ENCODE measurements at places on chromosomes 5 and 9.

DNA sequence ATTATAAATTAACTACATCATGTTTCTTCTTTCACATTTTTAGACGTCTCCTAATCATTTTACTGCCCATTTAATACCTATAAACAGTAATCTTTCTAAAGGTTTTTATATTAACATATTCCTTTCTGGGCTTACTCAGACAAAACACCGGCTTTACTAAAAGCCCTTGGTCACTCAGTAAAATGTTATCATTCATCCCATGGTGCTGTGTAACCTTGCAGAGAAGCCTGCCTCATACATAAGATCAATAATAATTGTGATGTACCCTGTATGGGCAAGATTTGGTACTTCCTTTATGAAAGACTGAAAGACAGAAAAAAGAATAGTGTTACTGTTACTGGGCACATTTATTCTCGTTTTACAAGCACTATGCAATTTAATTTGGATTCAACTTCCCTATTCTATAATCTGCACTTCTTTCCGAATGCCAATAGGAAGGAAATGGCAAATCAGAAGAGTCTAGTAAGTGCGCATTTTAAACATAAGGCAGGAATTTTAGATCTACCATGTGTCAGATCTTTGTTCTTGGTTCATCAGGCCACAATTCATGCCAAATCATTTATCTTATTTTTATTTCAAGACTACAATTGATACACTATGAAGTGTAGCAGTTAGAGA lies 522.2 kb downstream of the CSNK1G3 start:
- DNase-seq = no peak

- DNase-seq = no peak
Observed at GRCh38 chr5:11027660-11028059, 266.6 kb upstream of the DAP start.

GRCh38 chr9:7258688-7259396 lies 501.1 kb downstream of the KDM4C start:
- no peak for DNase-seq

GRCh38 chr5:132825033-132825833 lies 5.2 kb downstream of the SHROOM1 start:
- no peak for DNase-seq

DNA sequence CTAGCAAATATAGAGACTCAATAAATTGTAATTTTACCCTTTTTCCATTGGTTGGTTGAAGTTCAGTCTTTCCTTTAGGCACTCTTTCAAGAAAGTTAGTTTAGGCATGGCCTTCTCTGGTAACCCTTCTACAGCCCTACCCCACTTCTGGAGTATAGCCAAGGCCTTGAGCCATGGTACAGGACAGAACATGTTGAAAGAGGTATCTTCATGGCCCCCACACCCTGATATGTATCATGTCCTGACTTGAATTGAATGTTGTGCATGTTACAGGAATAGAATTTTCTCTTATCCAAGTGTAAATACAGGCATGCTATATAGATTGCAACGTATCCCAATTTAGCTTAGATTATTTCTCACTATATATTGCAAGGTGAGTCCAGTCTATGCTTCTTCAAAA lies 175.6 kb downstream of the CD180 start:
- DNase-seq = no peak

DNA sequence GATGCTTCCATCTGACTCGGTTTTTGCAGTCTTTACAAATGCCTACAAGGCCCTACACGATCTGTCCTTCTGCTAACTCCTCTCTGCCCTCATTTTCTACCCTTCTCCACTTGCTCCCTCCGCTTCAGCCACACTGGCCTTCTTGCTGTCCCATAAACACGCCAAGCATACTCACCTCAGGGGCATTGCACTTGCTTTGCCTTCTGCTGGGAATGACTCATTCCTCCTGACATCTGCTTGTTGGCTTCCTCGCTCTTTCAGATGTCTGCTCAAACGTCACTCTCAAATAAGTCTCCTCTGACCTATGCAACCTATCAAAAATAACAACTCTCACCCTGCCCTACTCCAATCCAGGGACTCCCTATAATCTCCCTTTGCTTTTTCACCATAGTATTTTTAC lies 28.2 kb downstream of the CDC25C start:
- peak; percentile 5 for DNase-seq

GRCh38 chr5:92613546-92613945 lies 967.5 kb downstream of the NR2F1-AS1 start:
- peak; percentile 11 for DNase-seq

- no peak for DNase-seq
Observed at GRCh38 chr5:5318426-5319190, 103.9 kb upstream of the ICE1 start.

GRCh38 chr9:107738789-107739188 lies 249.2 kb upstream of the KLF4 start:
- DNase-seq = peak; percentile 54

DNA sequence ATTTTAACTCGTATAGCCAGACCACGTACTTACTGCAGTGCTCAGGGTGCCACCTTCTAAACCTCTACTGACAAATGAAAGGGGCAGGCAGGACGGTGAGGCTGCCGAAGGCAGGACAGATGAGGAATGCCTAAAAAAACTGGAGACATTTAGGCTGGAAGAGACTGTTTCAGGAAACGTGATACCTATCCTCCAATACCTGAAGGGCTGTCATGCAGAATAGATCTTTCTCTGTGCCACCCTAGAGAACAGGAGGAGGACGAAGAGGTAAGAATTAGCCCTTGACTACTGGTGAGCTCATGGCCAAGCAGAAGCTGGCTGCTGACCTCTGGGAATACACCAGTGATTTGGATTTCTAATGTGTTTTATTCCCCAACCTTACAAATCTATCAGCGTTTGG lies 139.4 kb downstream of the EFNA5 start:
- no peak for DNase-seq

DNA sequence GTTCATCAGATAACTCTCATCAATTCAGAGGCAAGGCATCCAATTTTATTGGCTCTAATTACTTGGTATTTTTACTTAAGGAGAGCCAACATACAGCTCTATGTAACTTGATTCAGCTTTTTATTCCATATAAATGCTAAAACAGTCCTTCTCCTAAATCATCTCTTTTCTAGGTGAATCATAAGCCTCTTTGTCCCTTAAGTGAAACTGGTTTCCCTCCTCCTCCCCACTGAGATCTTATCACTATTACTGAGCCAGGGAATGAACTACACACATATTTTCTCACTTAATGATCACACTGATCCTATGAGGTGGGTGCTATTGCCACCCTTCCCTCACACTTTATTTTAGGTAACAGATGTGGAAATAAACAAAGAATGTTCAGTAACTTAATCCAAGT lies 1143.8 kb downstream of the MAT2B start:
- DNase-seq = peak; percentile 11

DNA sequence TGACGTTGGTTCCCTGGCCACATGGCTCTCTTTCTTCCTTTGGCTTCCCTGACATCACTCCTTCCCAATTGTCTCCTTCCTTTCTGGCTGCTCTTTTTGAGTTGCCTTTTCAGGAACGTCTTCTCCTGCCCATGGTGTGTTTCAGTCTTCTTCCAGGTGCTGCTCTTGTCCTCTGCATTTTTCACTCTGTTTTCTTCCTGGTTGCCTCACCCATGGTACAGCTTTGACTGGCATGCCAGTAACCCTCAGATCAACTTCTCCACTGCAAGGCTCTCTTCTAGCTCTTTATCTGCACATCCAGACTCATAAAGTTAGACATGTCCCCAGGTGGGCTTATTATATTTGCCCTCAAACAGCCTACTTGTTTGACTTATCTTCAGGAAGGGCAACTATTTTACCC lies 91.0 kb upstream of the ANKH start:
- no peak for DNase-seq

GRCh38 chr9:135246248-135247205 lies 159.1 kb downstream of the OLFM1 start:
- DNase-seq = no peak

- peak; percentile 73 for DNase-seq
Observed at GRCh38 chr5:149886692-149887470, 57.7 kb downstream of the PDE6A start.

- DNase-seq = peak; percentile 84
Observed at GRCh38 chr5:9454012-9454481, 91.8 kb downstream of the SEMA5A start.

DNA sequence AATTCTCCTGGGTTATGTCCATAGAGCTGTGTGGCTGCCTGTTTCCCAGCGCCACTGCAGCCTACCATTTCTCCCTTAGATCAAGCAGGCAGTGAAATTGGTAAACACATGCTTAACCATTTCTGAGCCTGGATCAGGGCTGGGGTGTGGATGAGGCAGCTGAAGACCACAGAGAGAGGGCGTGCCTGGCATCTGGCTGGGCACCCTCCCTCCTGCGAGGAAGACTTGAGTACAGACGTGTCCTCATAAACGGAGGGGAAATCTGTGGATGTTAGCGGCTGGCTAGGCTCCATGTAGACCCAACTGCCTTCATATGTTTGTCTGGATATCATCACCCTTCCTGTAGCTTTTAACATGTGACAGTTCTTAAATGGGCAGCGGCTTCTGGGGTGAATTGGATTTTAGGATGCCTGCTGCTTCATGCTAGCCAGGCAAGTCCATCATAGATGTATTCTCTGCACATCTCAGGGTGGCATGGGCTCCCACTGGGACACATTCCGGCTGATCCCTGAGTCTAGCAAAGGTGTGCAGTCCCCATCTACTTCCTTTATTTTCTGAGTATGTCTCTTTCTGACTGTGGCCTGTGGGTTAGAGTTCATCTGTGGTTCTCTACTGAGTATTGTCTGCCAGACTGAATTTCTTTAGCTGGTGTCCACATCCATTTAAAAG lies 11.0 kb downstream of the RGS3 start:
- DNase-seq = no peak

GRCh38 chr5:98770209-98770910 lies 3.1 kb upstream of the RGMB start:
- peak; percentile 63 for DNase-seq

- DNase-seq = peak; percentile 12
Observed at GRCh38 chr9:7376833-7377232, 422.7 kb downstream of the DMAC1 start.

DNA sequence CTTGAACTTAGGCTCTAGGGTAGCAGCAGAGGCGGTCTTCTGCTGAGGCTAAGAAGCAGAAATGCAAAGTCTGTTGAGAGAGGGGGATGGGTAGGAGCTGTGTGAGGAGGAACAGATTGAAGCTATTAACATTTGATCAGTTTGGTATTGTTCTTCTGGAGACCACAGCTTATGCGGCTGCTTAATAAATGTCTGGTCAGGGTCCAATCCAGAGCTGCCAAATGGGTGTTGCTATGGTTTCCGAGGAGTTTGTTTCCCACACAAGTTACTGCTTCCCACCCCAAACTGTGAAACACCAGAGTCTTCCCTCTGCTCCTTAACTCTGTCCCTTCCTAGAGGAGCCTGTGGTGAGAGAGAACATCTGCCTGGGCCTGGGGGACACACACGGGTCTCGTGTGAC lies 142.2 kb upstream of the KLF4 start:
- DNase-seq = peak; percentile 32

DNA sequence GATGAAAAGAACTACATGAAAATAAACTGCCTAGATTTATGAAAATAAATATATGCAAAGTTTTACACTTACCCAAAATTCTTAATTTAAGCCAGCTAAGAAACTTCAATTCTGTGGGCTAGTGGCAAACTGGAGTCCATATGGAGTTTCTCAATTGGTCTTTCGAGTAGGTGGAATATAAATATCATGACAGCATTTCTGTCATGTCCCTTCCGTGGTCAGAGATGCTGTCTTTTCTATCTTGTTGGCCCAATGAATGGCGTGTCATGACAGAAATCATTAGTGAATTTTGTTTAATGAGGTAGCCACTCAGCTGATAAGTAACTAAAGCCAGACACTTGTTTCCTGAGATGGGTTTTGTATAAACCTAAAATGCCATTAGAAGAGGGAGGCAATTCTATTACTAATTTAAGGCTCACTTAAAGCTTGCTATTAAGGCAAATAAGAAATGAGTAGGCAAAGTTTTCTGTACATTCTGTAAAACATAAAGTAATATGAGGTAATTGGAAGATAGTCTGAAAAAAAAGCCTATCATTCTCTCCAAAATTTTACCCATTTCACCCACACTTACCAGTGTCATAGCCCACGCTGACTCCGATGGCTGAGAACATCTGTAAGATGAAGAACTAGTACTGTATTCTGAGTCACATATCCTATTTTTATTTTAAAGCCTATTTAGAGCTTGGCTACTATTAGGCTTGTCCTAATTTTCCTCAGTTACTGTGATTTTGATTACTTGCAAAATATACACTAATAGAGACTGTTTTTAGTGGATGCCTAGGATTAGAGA lies 419.3 kb upstream of the MEF2C start:
- no peak for DNase-seq

GRCh38 chr5:17019324-17019723 lies 83.2 kb upstream of the MYO10 start:
- peak; percentile 50 for DNase-seq

DNA sequence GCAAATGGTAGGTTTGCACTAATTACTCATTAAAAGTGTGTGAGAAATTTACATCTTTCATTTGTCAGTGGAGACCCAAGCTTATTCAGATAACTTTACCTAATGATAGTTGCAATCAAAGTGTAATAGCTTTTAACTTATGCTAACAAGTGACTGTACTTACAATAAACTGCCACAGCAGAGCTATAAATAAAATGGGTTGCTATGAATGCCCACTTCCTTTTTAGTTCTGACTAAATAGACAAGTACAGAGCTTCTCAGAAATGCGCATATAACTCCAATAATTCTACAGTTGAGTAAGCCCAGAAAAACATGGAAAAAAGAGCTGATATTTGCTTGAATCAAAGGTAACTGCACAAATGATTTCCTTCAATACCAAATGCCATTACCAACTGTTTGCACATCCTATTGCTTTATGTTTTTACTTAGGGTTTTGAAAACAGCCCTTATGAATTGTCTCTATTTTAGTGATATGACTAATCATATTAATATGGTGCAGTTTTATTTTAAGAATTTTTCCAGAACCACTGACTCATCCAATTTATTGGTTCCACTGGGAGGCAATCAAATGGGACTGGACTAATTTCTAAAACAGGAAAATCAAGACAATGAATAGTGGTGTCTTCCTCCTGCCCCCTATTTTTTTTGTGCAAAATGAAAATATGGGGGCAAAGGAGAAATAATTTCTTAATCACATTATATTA lies 84.1 kb downstream of the PPP2R2B start:
- DNase-seq = peak; percentile 6

DNA sequence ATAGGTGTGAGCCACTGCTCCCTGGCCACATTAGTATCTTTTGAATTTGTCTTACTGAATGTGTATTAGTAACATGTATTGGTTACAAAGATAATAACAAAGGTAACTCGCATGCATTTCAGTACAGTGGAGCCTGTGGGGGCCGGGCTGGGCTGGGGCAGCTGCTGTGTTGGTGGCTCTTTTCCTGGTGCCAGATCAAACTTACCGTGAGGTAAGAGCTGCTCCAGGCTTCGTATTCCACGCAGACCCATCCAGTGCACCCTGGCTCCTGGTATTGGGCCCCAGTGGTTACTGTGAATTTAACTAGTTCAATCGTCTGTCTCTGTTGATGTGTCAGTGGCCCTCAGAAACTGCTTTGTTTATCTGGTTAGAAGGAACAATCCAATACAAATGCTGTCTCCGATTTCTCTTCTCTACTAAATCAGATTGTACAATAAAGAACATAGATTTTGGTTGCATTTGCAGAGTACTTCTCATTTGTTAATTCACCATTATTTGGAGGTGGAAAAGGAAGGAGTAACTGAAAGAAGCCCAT lies 15.6 kb downstream of the PRRC2B start:
- DNase-seq = no peak
